ENCODE measurements at places on chromosomes 12 and 14. TPM values are rescaled to one million over a fixed set of nuclear protein-coding genes. Genes with fewer than 3 reads are reported as not detected.

- no peak overlapping the region for H3K4me3 ChIP-seq
- no peak for DNase-seq
- H3K27me3 ChIP-seq = no peaks in the 10 kb centered on the region
- peaks cover 13% of the 10 kb centered on the region for H3K4me1 ChIP-seq
- no peaks in the 10 kb centered on the region for H3K36me3 ChIP-seq
Observed at GRCh38 chr14:61643555-61643954, 51.8 kb upstream of the HIF1A start.

GRCh38 chr14:69667938-69668335, 56.5 kb downstream of the SUSD6 start:
- no peak overlapping the region for H3K4me3 ChIP-seq
- no peaks in the 10 kb centered on the region for H3K36me3 ChIP-seq
- DNase-seq = no peak
- H3K4me1 ChIP-seq = peaks cover 99% of the 10 kb centered on the region
- H3K27ac ChIP-seq = peak overlapping the region; percentile 28

GRCh38 chr14:93054006-93054405, 61.7 kb downstream of the ITPK1 start:
- H3K4me1 ChIP-seq = peaks cover 27% of the 10 kb centered on the region
- H3K4me3 ChIP-seq = no peak overlapping the region
- DNase-seq = no peak
- no peaks in the 10 kb centered on the region for H3K36me3 ChIP-seq
- no peak overlapping the region for H3K27ac ChIP-seq

DNA sequence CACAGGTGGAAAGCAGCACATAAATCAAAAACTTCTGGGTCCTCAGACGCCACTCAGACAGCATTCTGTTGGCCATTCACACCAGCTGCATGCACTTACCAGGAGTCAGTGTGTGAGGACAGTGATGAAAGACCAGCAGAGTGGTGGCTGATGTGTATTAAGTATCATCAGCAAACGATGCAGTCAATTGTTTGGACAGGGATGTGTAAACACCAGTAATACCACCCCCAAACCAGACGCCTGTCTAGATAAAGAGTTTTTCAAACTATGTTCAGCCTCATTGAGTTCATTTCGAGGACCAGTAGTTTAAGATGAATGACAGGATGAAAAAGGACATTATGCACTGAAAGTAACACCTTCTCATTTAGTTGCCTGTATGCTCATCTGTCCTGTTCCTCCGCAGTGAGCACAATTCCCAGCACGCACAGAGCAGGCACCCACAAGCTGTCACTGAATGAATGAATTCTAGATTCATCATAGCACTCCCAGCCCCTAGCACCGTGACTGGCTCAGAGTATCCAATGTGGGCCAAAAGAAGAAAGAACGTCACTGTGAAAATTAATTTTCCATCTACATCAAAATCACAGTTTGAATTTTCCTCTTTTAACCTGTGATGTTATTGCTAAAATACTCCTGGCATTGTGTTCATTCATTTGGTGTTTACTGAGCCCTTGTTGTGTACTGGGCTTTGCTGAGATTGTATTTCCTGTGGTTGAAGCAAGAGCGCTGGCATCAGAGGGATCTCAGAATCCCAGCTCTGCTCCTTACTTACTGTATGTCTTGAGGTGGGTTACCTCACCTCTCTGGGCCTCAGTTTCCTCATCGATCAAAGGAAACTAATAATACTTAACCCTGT, 124.8 kb upstream of the NOS1 start:
- H3K27me3 ChIP-seq = no peaks in the 10 kb centered on the region
- H3K27ac ChIP-seq = no peak overlapping the region
- no peaks in the 10 kb centered on the region for H3K4me1 ChIP-seq
- no peak for DNase-seq
- H3K36me3 ChIP-seq = no peaks in the 10 kb centered on the region
- no peak overlapping the region for H3K4me3 ChIP-seq

DNA sequence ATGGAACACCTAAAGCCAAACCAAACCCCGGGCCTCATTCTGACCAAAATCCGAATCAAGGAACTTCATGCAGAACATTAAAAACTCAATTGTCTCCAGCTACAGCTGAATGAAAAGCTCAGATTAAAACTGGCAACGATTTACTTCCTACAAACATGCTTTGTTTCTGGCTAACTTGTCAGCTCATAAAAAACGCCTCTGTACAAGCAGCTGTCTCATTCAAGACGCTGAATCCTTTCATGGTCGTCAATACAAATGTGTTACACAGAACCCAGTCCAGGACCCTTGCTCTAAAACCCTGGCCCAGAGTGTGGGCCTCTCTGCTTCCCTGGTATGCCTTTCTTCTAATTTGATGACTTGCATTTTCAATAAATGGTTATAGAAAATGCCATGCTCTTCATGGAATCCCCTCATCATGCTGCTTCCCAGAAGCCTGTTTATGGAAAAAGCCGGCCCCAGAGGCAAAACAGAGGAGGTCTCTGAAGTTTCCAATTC, 183.1 kb downstream of the PHLDA1 start:
- H3K4me1 ChIP-seq = peaks cover 20% of the 10 kb centered on the region
- peak overlapping the region; percentile 40 for H3K27ac ChIP-seq
- no peak for DNase-seq
- no peaks in the 10 kb centered on the region for H3K27me3 ChIP-seq
- H3K4me3 ChIP-seq = no peak overlapping the region

Gene NDUFA12
- 86.1 TPM for total RNA-seq
